IPS-NIHi11 (cell line): ENCODE measurements at places on chromosomes 16 and 17.

DNA sequence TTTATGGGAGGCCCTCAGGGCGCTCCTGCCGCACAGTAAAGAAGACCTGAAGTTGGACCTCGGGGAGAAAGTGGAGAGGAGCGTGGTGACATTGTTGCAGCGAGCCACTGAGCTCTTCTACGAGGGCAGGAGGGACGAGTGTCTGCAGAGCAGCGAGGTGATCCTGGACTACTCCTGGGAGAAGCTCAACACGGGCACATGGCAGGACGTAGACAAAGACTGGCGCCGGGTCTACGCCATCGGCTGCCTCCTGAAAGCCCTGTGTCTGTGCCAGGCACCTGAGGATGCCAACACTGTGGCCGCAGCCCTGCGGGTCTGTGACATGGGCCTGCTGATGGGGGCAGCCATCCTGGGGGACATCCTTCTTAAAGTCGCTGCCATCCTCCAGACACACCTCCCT is 6.8 kb downstream of the KDM8 start:
- no peak for DNase-seq

- DNase-seq = no peak
Measured at GRCh38 chr17:9227819-9228407, 206.6 kb downstream of the NTN1 start.

DNA sequence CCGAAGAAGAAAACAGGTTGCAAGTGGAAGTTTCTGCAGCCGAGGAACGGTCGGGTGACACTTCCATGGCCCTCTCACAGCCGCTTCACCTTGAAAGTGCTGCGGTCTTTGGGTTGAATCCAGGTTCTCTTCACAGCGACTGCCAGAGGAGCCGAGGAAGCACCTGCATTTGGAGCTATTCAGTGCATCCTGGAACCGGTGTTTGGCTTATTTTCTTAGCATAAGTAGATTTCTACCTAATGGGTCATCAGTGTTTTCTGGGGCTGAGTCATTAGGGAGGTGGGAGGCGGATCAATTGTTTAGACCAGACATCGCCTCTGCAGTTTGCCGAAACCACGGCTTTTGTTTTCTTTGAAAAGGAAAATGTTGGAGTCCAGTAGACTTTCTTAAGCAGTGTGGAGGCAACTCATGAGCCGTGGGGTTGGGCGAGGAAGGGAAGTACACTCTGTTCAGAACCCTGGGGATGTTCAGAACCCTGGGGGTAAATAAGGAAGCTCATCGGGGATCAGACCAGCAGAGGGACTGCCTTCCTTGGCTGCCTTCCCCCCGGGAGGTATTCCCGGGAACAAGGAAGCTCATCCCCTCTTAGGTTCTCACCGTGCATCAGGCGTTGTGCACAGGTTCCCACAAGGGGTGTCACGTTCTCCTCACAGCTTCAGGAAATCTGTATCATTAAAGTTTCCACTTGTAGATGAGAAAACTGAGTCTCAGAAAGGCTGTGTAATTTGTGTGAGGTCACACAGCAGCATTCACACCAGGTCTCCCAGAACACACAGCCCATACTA is 361.5 kb downstream of the SNX29 start:
- DNase-seq = no peak

- DNase-seq = no peak
Measured at GRCh38 chr16:81697616-81698309, 81.3 kb upstream of the PLCG2 start.

GRCh38 chr16:21088646-21089538 is 61.8 kb downstream of the DNAH3 start:
- DNase-seq = no peak

DNA sequence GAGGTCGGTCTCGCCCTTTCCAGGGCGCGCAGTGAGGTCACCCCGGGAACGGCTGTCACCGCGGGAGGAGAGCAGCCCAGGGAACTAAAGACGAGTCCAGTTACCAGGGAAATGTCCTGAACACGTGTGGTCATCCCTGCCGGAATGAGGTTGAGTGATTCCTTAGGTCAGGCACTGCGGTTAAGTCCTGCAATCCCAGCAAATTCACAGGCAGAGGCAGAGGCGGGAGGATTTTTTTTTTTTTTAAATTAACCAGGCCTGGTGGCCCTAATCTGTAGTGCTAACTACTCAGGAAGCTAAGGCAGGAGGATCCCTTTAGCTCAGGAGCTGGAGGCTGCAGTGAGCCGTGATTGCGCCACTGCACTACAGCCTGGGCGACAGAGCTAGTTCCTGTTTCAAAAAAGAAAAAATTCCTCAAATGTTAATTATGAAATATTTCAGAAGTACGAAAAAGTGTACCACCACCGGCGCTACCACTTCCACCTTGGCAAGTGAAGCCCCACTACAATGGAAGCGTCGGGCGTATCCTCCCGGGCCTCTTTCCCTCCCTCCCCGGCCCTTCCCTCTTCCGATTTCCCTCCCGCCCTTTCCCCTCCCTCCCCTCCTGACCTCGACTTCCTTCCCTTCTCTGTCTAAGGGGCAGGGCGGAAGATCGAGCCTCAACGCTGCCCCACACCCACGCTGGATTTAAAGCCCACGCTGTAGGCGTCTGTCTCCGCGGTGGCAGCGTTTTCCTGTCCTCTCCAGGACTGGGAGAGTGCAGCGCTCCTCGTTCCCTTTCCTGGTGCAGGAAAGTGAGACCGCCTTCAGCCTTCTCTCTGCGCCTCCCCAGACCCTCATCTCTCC is 27.3 kb downstream of the SLFN11 start:
- peak; percentile 59 for DNase-seq

DNA sequence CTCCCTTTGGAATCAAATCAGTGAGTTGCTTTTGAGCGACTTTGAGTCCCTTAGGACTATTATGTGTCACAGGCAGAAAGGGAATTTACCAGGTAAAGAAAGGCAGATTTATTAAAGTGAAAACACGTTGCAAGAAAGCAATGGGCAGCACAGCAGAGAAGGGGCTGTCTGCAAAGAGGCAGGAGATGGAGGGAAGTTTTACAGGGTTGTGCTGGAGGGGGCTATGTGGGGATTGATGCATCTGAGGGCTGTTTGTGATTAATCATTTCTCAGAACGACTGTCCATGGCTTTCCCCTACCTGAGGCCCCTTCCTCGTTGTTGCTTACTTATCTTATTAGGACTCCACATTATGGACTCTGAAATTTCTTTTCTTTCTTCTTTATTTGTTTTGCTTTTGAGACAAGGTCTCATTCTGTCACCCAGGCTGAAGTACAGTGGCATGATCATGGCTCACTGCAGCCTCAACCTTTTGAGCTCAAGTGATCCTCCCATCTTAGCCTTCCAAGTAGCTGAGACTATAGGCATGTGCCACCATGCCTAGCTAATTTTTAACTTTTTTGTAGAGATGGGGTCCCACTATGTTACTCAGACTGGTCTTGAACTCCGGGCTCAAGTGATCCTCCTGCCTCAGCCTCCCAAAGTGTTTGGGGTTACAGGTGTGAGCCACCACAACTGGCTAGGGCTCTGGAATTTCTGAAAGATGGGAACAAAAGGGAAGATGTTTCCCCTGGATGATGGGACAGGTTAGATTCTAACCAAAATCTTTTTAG is 5.5 kb downstream of the WWP2 start:
- no peak for DNase-seq

- no peak for DNase-seq
Measured at GRCh38 chr17:4860651-4861050, 27.5 kb downstream of the MINK1 start.

GRCh38 chr17:72687886-72688285 is 404.6 kb downstream of the SLC39A11 start:
- no peak for DNase-seq

DNA sequence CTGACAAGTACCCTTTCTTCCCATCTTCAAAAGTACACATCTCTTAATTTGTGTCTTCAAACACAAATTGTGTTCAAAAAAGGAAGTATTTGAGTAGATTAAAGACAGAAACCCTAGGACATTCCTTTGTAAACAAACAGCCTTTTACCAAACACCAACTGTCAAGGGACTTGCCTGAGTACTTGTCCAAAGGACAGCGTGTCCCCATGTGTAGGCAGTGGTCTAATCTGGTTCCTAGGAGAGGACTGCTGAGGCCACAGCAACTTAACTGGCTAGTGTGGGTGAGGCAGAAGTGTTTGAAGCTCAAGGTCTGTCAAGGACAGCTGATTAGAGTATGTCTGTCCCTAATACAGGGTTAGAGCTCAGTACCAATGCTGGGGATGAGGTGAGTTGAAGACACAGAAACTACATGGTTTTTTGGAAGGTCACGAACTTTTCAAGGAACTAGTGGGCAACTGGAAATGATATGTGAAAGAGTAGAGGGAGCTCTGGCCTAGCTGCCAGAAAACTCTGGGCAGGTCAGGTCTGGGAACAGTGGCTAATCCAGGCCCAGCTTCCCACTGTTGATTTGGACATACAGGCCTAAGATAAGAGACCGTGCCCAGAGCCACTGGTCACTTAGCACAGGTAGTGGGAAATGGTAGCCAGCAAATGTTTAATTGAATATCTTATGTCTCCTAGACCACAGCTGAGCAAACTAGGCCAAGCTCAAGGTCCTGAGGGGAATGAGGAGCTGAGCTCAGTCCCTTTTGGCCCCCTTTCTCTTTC is 10.1 kb downstream of the HMOX2 start:
- no peak for DNase-seq

- no peak for DNase-seq
Measured at GRCh38 chr17:19363460-19364035, 1.0 kb upstream of the B9D1 start.

DNA sequence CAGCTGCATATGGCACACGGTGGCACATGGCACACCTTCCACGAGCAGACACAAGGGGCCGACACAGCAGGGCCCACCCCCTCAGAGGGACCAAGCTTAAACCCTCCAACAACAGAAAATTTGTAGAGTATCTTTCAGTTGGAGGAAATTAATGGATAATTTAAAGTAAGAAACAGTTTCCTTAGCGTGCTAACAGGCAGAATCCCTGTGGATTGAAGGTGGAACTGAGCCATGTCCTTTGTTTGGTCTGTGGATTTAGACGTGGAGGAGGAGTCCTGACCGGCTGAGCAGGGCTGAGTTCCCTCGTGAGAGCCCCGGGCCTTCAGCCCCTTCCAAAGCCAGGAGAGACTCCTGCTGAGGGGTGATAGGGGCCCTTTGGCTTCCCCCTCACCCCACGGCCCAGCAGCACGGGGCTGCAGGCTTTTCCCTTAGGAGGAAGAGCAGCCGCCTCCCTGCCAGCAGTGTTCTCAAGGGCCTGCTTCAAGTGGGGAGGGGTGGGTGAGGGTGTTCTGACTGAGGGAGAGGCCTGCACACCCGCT is 1.4 kb upstream of the CYB561 start:
- no peak for DNase-seq

GRCh38 chr16:52498328-52499059 is 48.4 kb downstream of the TOX3 start:
- no peak for DNase-seq

DNA sequence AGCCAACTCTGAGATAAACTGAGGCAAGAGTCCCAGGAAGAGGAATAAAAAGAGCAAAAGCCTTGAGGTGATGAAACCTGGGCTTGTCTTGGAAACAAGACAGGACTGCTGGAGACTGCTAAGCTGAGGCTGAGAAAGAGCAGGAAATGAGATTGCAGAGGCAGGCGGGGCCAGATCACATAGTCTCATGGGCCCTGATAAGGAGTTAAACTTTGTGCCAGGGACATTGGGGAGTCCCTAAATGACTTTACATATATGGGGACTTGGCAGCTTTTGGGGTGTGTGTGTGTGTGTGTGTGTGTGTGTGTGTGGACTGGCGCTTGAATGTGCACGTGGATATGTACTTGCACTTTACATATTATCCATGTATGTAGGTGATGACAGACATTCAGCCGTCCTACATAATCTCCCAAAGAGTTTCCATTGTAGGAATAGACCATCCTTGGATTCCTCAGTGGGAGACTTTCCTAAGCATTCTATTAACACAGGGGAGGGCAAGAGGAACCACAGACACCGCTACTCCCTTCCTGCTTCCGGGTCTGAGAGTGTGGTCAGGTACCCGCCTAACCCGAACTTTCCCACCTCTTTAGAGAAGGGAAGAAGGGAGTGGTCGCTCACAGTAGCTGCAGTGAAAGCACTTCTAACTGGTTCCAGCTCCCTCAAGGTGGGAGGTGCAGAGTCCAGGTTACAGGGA is 123.1 kb downstream of the LYRM1 start:
- DNase-seq = no peak

DNA sequence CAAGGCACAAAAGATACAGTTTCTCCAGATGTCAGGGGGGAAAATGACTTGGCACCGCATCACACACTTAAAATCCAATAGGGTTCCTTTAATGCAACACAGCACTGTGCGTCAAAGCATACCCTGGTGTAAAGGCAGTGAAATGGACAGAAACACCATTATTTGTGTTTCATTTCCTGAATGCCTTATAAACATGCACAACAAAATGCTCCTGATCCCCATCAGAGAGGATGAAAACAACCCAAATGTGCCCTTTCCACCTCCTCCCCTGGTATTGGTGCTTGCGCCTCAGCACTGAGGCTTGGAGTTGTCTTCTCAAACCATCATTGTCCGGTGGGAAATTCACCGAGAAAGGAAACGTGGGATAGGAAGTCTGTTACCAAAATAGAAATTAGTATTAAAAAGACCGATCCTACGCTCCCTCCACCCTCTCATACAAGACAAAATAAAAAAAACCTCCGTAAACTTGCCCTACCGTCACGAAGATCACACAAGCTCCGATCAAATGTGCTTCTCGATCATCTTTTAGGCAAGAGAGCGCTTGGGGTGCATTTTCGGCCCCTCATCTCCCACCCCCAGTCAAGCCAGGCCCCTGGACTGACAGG is 722 bp downstream of the CDC27 start:
- DNase-seq = peak; percentile 9

DNA sequence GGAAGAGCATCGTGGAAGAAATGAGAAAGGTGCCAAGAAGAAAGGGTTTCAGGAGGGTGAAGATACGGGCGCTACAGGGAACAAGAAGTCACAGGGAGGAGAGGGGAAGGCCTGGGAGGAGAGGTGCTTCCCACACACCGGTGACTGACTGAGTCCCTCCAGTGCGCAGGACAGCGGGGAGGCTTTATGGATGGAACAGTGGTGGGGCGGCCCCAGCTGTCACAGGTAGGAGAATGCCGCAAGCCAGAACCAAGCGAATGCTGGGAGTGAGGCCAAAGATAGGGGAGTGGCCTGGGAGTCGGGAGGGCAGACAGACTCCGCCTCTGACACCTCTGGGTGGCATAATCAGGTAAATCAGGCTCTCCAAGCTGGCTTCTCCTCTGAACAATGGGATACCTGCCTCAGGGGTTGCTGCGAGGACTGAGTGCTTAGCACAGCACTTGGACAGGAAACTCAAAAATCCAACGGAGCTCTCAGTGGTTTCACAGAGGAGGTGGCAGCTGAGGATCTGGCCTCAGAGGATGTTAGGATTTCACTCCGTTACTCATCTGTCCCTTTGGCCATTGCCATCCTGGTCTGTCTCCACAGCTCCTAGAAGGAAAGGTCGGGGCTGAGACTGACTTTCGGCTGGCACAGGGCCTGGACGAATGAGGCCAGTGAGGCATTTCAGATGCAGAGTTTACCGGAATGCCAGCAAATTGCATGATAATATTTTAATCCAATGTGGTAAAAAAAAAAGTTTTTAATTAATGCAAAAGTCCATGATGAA is 717 bp upstream of the CNP start:
- DNase-seq = peak; percentile 84

- DNase-seq = no peak
Measured at GRCh38 chr17:57910462-57911420, 44.5 kb downstream of the CUEDC1 start.
